Nucleus accumbens (tissue), 56 donors: ENCODE measurements at places on chromosomes 16 and 17.

GRCh38 chr17:58170622-58171021 lies 3.8 kb downstream of the OR4D2 start:
- no peak for DNase-seq

- no peak for DNase-seq
Measured at GRCh38 chr17:63609816-63610573, 9.3 kb downstream of the TACO1 start.

DNA sequence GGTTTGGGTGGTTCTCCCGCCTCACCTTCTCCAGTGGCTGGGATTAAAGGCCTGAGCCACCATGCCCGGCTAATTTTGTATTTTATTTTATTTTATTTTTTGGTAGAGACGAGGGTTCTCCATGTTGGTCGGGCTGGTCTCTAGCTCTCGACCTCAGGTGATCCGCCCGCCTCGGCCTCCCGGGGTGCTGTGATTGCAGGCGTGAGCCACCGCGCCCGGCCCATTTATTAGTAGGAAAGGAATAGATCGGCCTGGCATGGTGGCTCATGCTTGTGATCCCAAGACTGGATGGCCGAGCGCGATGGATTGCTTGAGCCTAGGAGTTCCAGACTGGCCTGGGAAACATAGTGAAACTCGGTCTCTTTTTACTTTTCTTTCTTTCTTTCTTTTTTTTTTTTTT lies 20.4 kb upstream of the RBL2 start:
- DNase-seq = no peak

GRCh38 chr16:31382485-31383161 lies 10.5 kb upstream of the ITGAD start:
- DNase-seq = no peak

DNA sequence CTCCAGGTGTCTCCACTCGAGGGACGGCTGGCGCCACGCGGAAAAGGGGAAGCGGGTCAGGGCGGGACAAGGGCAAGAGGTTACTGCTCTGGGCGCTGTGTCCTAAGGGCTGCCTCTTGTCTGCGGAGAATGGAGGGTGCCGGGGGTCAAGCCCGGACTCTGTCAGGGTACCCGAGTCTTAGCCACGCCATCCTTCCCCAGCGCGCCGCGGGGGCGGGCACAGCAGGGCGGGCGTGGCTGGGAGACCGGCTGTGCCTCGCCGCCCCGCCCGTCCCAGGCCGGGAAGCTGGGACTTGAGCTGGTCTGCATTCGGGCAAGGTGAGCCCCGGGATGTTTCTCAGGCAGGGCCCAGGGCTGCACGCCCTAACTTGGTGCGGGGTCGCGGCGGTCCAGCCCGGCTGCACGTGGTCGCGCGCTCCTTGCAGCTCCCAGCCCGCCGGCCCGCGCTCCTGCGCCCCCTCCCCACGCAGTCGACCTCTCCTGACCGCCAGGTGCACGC lies 6.2 kb upstream of the ACTG1 start:
- DNase-seq = no peak

- DNase-seq = no peak
Measured at GRCh38 chr17:70621566-70621965, 452.2 kb downstream of the KCNJ2 start.

DNA sequence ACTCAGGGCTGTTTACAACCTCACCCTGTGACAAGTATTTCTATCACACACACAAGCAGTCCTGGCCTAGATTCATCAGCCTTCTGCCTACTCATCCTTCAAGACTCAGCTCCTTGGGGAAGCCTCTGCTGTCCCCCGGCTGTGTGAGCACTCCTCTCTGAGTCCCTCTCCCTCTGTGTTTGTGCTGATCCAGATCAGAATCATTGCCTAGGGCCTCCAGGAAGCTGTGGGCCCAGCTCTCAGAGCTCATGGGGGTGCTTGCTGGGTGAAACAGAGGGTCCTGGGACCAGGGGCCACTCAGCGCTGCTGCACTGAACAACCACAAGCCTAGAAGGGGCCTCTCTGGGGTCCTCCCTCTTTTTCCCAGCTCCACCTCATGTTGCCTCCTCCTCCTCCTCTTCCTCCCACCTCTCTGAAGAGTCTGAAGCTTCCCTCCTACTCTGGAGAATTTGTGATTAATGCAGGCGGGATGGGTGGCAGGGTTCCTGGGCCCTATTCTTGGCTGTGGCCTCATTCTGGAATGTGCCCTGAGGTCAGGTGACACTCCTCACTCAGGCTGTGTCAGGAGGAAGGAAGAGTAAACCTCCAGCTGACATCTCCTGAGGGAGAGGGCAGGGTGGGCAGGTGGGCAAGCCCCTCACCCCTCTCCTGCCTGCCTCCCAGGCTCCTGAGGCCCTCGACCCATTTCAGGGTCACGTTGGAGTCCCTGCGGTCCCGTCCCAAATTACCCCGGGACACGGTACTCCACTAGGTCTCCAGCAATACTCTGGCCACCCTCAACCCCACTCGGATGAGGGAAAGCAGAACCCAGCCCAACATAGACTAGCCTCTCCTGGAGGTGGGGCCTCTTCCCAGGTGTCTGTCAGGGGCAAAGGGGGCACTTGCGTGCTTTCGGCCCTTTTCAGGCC lies 10.1 kb downstream of the WFIKKN2 start:
- DNase-seq = no peak

- no peak for DNase-seq
Measured at GRCh38 chr17:44820631-44821212, 9.4 kb downstream of the GJC1 start.

DNA sequence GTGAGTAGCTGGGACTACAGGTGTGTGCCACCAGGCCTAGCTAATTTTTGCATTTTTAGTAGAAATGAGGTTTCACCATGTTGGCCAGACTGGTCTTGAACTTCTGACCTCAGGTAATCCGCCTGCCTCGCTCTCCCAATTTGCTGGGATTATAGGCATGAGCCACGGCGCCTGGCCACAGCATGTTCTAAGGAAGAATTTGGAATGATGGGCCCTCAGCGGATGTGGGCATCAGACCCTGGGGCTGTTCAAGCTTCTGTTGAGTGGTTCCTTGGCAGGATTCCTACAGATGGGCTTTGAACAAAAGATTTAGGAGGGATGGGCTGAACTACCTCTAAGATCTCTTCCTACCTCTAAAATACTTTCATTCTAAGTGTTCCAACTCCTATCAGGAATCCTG lies 4.1 kb downstream of the PRPSAP2 start:
- DNase-seq = no peak
